ENCODE measurements at places on chromosomes 2 and 18.

DNA sequence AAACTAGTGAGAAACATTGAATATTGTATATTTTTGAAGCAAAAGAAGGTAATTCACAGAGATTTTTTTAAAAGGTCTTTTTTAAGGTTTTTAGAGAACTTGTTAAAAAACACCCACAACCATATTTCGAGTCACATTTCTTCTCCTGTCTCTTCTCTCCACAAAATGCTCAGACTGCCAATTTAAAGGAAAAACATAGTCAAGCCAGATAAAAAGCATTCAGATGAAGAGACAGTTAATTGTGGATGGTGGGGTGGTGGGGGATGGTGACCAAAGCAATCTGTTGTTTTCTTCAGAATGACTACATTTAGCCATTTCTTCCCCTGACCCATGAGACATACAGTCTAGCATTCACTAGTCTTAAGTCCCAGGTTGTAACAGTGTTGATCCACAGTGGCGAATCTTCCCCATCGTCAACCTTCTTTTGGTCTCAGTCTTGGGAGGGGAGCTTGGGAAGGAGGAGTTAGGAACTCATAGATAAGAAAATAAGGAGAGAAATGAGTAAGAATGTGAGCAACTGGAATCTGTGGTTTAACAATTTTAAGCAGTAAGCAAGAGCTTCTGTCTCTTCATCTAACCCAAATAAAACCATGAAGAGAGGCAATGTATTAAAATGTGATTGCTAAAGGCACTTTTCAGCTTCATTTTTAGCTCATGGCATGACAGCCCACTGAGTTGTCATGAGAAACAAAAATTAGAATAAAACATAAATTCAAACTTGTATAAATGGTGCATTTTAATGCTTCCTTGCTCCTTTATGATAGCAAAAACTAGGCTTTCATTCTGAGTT lies 413.7 kb upstream of the FSHR start:
- DNase-seq: no peak

GRCh38 chr2:195658541-195658890 lies 1.5 kb downstream of the SLC39A10 start:
- DNase-seq: no peak

DNA sequence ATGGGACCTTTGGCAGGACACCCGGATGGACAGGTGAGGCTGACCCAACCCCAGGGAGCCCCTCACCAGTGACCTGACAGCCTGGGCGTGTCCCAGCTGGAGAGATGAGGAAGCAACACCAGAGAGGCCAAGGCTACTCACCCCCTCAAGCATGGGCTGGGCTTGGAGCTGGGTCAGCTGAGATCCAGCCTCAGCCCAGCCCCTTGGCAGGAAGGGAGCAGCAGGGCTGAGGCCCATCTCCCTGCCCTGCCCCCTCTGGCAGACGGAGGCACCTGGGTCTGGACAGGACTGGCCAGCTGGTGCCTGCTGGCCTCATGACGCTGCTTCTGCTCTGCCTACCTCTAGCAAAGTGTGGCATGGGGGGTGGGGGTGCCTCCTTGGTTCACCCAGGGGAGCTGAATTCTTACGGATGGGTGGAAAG lies 37.8 kb downstream of the HS6ST1 start:
- no peak for DNase-seq

DNA sequence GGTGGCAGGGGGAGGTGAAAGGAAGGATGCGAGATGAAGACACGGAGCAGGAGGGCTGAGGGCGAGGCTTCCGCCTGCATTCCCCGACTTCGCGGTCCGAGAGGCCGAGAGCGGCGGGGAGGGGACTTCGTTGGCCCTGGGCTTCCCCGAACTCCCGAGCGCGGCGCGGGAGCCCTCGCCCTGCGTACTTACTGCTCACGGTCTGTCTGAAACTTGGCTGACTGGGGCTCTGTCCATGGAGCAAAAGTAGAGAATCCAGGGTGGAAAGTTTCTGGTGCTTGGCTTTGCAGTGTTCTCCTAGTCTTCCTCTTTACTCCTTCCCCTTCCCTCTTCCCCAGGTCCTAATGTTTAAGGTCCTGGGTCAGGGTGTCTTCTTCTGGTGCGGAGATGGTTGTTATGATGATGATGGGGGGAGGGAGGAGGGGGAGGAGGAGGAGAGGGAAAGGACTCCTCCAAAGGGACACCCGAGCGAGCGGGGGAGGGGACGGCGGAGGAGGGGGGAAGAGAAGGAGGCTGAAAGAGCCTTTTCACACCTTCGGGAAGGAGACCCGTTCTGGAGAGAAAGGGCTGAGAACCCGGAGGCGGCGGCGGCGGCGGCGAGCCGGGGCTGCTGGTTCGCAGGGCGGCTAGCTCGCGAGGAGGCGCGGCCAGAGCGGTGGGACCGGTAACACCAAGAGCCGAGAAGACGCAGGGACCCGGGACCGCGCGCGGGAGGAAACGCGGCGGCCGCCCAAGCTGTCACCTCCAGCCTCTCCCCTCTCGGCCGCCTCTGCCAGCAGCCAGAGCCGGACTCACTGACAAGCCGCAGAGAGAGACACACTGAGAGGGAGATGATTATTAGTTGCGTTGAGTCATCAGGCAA lies at the start of gene SATB2:
TSS of gene SATB2 (minus strand) at position 793 of the 862 bp plus-strand sequence. CDS start 1,902 bp downstream, outside the sequence.
- DNase-seq: no peak

GRCh38 chr2:22517141-22517540 lies 867.8 kb upstream of the KLHL29 start:
- DNase-seq: no peak

GRCh38 chr2:73268830-73269685 lies 15.2 kb downstream of the FBXO41 start:
- no peak for DNase-seq

- no peak for DNase-seq
These were observed 141.4 kb upstream of the DOK6 start for GRCh38 chr18:69259282-69259681.

GRCh38 chr2:145351864-145352425 lies 832.0 kb upstream of the ZEB2 start:
- no peak for DNase-seq

DNA sequence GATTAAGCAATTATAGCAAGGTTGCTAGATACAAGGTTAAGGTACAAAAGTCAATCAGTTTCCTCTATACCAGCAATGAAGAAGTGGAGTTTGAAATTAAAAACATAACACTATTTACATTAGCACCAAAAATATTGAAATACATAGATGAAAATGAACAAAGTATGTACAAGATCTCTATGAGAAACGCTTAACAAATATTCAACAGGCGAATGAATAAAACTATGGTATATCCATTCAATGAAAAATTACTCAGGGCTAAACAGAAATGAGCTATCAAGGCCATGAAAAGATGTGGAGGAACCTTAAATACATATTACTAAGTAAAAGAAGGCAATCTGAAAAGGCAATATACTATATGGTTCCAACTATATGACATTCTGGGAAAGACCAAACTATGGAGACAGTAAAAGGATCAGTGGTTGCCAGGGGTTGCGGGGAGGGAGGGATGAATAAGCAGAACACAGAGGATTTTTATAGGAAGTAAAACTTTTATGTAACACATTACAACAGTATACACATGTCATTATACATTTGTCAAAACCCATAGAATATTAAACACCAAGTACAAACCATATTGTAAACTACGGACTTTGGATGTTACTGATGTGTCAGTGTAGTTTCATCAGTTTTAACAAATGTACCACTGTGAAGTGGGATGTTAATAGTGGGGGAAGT lies 62.1 kb downstream of the RMDN2 start:
- DNase-seq: no peak

- DNase-seq: no peak
These were observed 118.3 kb downstream of the DOK6 start for GRCh38 chr18:69518989-69519388.

GRCh38 chr2:214057986-214058385 lies 352.9 kb upstream of the VWC2L start:
- no peak for DNase-seq

DNA sequence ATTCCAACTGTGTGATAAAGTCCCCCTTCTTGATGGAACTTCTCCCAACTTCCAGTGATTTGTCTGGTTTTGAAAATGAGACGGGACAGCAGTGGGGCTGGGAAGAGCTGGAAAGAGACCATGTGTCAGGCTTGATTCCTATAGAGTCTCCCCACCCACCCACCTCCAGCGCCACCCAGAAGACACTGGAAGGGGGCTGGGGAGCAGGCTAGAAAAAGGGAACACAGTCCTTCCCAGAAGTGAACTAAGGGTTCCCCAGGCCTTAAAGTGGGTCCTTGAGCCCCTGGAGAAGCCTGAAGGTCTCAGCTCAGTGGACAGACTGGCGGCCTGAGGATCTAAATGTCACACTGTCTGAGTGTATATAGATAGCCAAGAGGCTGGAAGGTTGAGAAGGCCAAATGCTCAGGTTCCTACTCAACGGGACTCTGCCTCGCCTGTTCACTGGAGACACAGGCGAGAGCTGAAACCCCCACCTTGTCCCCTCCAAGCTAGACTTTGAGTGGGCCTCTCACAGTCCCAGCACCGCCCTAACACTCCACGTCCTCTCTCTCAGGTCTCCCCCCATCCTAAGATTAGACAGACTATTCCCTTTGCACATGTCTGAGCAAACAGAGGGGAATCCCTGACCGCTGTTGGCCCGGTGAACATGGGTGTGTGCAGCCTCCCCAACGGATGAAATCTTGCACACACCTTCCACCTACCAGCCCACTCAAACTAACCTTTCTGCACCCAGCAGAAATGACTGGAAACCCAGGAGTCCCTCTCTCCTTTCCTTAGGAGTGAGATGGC lies 1.6 kb downstream of the PKDCC start:
- DNase-seq: no peak

Data from GM04504 (cell line).